NCI-H69 (cell line): ENCODE measurements at places on chromosomes 5 and 9.

DNA sequence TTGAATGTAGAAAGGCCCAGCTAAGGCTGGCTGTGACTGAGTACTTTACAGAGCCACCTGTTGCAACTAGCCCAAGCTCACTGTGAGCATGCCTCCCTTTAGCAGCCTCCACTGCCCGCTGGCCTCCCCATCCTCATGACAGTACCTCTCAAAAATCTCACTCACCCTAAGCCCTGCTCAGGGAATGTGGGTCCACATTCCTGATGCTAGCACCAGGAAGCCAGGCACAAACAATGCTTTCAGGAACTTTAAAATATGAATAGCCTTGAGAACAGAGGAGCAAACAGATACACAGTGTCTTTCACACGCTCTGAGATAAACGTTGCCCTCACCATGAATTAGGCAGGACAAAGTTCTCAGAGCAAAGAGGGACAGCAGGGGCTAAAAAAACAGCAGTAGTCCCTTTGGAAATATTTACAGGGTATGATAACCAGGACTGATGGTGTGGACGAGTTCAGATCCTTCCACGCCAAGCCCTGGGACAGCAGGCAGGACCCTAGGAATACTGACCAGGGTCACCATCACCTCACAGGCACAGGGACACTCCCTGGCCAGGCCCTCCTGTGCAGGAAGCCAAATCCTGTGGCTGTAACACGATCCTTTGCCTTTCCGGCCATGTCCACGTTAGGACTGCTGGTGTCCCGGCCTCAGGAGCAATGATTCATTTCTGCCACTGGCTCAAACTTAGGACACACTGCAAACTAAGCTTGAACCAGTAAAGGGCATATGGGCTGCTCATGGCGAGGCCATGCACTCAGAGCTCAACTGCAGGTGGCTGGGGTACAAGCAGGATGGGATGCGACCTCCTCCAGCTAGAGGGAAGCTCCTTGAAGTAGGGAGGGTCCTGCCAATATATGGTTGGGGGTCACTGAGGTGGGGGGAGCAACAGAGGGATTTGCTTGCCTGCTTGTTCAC is 9.6 kb downstream of the ACSL6 start:
- DNase-seq = no peak

DNA sequence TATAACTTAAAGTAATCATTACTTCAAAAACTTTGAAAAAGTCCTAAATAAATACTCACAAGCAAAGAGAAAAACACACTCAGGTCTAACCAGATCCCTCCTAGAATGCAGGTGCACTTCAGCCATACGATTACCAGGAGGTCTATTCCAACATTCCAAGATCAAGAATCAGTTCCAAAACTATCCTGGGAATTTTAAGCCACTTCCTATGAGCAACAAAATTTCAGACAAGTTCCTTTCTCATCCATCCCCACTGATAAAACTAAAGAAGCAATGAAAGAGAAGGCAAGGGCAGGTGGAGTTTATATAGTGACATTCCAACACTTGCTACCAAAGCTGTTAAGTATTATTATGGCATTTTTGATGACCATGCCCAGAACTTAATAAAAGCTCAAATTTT is 29.6 kb downstream of the MLLT3 start:
- DNase-seq = no peak

DNA sequence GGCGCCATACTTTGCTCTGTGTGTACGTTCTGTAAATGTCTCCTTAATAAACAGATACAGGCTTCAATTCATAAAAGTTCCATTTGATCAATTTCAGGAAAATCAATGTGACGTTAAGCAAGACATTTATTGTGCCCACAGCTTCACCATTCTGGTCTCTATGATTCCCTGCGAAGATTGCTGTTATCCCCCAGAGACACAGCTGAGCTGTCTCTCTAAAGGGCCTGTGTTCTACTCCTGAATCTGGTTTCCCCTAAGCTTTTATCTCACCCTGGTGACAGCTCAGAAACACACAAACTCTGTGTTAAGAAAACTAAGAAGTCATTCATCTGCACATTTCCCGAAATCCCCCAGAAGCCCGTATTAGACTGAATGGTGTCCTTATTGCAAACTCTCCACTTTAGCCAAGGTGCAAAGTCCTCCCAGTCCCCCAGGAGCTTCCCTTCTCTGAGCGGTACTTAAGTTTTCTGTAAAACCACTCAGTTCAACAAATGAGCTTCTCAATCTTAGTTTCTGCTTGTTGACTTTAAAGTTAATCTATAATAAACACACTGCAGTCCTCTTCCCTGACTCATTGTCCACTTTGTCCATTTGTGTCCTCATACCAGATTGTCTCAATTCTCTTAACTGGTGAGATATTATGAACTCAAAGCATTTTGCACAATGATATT is 1.4 kb upstream of the C5orf15 start:
- DNase-seq = no peak

GRCh38 chr9:126619361-126620135 is 5.8 kb downstream of the LMX1B start:
- no peak for DNase-seq

DNA sequence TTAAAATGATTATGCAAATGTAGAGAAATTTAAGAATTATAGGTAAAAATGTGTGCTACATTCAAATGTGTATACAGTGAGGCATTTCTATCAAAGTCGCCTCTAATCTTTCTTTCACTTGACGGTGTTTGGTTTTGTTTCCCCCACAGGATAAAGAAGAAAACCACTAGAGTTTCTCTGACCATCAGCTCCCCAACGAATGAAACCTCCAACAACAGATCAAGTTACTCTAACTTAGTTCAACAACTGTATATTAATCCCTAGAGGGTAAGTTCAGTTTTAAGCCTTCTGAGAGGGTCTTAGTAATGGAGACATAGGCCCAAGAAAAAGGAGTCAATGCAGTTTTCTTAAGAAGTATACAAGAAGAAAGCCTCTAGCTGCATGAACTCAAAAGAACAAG is 11.5 kb upstream of the MYOT start:
- no peak for DNase-seq

- no peak for DNase-seq
Measured at GRCh38 chr5:140567136-140567818, 2.6 kb downstream of the SLC35A4 start.
